ENCODE measurements at places on chromosomes 3 and 15.

DNA sequence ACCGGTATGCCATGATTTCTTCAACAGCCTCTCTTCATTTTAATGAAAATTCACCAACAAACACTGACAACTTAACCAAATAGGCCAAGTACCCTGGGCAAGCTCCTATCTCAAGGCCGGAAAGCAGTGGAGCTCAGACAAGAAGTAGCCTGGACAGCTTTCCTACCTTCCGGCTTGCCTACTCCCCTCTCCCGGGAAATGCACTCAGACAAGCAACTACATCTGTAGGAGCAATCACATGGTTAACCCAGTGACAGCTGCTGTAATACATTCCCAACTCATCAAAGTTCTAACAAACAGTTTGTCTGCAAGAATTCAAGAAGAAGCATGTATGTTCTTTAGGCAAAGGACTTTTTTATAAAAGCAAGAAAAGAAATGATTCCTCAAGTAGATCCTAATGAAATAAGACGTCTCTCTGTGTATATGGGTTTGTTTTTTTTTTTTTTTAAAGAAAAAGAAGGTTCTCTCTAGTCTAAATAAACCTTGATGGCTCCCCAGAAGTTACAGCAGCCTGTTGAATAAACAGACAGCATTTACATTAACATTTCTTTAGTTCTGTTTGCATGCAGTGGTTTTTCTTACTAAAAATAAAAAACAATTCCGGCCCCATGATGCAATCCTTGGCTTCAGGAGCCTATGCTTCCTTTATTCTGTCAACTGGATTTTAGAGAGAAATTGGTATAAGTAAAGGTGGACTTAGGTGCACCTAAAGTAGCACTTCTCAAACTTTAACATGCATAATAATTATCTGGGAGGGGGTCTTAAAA lies 278.7 kb downstream of the NEK10 start:
- DNase-seq: no peak

GRCh38 chr3:31911643-31912042 lies 69.4 kb downstream of the OSBPL10 start:
- DNase-seq: no peak

GRCh38 chr3:62823461-62824050 lies 51.7 kb downstream of the CADPS start:
- DNase-seq: no peak

DNA sequence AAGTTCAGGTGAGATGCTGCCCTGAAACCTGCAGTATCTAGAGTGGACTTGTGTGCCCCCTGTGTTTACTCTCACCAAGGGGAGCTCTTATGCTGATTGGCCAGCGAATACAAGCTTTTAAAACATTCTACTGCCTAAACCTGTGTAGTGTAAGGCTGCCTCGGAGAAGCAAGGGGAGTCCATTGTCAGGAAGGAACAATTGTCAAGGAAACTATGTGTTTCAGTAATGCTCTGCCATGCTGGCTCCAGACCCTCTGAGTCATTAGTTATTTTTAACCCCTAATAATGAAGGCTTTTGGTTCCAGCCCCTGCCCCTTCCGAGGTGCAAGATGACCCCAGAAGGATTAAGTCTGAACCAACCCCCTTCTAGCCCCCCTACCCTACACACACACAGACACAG lies 66.1 kb upstream of the CHMP2B start:
- no peak for DNase-seq

- no peak for DNase-seq
Observed at GRCh38 chr15:68405378-68406250, 26.3 kb downstream of the ITGA11 start.

GRCh38 chr3:49283997-49284396 lies 7.0 kb upstream of the C3orf62 start:
- DNase-seq: no peak

DNA sequence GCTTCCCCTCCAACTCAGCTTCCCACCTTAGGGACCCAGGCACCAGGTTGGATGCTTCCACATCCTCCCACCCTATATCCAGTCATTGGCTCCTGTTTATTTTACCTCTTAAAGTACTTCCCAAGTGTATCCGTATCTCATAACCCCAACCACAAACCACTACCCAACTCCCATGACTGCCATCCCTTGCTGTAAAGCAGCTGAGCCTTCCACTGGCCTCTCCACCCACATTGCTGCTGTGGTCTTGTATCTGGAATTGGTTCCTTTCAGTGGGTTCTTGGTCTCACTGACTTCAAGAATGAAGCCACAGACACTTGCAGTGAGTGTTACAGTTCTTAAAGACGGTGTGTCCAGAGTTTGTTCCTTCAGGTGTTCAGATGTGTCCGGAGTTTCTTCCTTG lies 79.8 kb upstream of the HRH1 start:
- no peak for DNase-seq

DNA sequence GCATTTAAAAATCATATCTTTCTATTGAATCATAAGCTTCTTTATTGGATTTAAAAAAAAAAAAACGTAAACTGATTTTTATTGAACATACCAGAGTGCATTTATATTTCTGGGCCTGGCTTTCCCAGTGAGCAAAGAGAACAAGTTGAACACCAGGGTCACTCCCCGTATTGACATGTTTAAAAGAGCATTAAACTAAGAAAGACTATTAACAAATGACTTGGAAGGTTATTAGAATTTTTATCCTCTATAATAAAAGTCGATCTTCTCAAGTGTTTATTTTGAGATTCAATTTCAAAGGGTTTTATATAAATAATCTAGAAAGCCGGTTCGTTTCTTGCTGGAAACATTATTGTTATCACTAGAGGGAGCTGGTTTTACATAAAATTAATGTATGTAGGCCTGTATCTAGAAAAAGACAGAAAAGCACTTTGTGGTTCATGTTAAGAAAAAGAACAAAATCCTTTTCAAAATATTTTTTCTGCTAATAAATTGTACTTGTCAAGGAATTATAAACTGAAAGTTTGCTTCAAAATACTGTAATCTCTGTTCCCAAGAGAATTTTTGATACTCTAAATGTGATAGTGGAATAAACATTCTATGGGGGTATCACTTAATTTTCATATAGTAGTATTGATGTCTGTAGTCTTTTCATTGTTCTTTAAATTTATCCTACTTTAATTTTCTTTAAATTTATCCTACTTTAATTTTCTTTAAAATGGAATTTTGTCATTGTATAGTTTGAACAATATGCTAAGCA lies 321.8 kb upstream of the MME start:
- DNase-seq: no peak

DNA sequence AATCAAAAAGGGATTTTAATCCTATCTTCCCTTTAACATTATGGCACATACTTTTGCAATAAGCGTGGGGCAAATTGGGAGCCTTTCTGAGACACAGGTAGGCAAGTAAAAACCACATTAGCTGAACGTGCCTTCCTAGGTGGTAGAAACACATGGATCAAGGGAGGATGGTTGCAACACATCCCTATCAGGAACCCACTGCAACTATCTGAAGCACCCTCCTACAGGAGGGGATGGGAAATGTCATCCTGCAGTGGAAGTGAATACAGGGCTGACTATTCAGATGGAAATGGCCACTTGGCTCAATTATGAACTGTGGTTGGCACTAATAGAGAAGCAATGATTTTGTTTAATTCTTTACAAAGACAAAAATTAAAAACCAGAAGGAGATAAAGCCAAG lies 826.3 kb downstream of the FHIT start:
- no peak for DNase-seq

- DNase-seq: no peak
Observed at GRCh38 chr3:100602506-100603444, 6.6 kb upstream of the ADGRG7 start.

- no peak for DNase-seq
Observed at GRCh38 chr15:41573396-41573795, 14.4 kb downstream of the TYRO3 start.

DNA sequence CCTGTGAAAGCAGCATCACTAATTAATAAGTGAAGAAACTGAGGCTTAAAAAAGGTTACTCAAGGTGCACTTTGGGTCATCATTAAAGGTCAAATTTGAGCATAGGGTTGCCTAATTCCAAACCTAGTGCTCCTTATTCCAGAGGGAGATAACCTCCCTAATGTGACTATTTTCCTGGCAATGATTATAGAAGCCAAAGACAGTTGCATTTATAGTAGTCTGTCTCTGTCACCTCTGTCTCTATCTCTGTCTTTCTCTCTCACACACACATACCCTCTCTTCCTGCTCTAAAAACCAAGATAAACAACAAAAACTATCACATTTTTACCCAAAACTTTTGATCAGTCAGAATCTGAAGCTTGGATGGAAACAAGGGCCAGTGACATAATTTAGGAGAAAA lies 172.0 kb upstream of the LMCD1 start:
- no peak for DNase-seq

GRCh38 chr3:40701016-40701588 lies 176.3 kb downstream of the ZNF621 start:
- DNase-seq: no peak

DNA sequence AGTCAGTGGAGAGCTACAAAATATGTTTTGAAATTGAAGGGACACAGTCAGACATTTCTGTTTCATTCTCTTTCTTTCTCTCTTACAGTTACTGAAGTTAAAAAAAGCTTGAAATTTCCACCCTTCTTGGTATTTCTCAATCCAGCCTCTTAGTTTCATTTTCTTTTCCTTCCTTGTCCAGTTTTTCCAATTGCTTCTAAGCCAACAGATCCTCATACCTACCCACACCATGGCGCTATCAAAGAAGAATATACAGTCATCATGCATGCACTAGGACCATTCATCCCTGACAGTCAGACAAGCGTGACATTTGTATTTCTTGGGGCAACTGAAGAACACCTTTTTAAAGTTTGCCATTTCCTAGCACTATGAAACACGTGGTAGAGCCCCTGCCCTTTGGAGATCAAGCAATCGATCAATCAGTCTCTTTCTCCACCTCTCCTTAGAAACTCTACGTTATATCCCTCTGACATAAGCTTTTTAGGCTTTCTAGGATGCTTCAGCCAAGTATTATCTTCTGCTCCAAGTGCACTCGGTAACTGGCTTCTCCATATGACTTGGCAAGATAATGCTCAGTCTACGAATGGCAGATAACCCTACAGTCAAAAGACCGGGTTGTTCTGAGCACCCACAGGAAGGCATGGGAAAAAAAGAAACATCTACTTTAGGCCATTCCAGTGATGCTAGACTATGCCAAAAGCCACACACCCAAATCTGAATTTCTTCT lies 65.4 kb downstream of the FBN1 start:
- DNase-seq: no peak

- DNase-seq: no peak
Observed at GRCh38 chr15:61530769-61531168, 301.7 kb upstream of the RORA start.

- DNase-seq: peak; percentile 14
Observed at GRCh38 chr15:23073890-23074646, 34.7 kb upstream of the TUBGCP5 start.

DNA sequence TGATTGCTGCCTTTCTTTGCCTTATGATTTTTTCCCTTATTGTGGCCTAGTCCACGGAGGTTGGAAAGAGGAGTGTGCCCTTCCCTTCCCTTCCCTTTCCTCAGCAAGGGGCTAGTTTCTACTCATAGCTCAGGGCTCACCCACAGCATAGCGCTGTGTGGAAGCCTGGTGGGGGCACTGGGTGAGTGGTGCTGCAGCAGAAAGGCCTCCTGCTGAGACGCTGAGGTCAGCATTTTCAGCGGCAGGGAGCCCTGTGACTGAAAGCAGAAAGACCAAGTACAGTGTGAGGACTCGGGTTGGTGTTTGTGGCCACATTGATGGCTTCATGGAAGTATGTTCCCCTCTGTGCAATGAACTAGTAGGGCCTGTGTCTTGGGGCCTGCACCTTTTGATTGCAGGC lies 21.9 kb downstream of the CACNA1D start:
- no peak for DNase-seq

GRCh38 chr3:54891540-54891897 lies 36.3 kb downstream of the LRTM1 start:
- DNase-seq: no peak

GRCh38 chr15:88048237-88048636 lies 208.3 kb downstream of the NTRK3 start:
- DNase-seq: no peak

DNA sequence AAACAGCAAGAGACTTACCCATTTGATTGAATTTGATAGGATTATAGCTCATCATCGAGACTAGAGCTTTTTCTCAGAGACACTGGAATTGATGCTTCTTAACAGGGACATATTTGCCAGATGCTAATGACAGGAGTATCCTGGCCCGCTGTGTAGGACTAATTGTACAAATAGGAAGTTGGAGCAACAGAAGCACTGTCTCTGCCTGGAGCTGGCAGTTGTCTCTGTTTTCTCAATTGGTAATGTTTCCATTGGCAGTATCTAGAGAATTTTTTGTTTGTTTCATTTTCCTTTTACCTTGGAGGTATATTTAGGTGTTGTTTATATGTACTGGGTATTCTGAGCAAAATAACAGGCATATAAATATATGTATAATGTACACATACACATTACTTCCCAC lies 8.9 kb upstream of the PCOLCE2 start:
- no peak for DNase-seq

All from NCI-H187 (cell line).